ENCODE measurements at places on chromosomes 12 and 14. TPM values are rescaled to one million over a fixed set of nuclear protein-coding genes. Genes with fewer than 3 reads are reported as not detected.
A peak's percentile ranks its signal among the peaks of the same experiment; 100 is the strongest.

Gene SLC8A3
- total RNA-seq: 48.7 TPM

Gene FOXN4
- total RNA-seq: 0.16 TPM

Gene FSCB
- total RNA-seq: not detected

Gene CLEC14A
- total RNA-seq: 4.5 TPM

Gene LRRC10
- total RNA-seq: not detected

Gene METTL25
- 35.6 TPM for total RNA-seq

Gene PRPH
- not detected for total RNA-seq

Gene PRICKLE1
- total RNA-seq: 8.7 TPM

Gene CLEC9A
- total RNA-seq: not detected

DNA sequence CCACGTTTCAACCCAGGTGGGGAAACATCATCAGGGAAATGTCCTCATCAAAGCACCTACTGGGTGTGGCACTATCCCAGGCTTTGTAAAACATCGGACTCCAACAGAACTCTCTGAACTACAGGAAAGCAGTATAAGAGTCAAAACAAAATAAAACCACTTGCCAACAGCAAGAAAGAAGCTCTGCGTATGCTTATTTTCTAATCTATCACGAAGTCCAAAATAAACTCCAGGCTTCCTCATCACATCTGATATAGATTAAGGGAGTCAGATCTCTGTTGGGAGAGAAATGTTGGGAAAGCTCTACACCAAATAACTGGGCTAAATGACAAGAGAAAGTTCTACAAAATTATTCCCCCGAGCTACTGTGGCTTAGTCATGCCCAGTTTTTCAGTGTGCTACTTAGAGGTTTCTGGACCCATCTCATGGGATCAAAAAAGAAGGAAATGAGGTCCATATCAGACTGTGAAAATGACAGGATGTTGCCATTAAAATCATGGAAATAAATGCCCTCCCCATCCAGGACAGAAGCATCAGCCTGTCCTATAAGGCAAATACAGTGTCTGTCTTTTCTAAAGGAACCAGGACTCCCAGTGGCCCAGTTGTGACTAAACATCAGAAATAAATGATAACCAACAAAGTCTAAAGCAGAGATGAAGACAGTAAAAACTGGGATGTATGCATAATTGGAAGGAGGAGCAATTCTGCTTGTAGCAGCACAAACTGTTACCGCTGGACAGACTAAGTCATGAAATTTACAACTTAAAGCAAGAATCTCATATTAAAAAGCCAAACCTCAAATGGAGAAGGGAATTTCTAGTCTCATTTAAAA, 149.5 kb downstream of the STXBP6 start:
- no peak for DNase-seq

DNA sequence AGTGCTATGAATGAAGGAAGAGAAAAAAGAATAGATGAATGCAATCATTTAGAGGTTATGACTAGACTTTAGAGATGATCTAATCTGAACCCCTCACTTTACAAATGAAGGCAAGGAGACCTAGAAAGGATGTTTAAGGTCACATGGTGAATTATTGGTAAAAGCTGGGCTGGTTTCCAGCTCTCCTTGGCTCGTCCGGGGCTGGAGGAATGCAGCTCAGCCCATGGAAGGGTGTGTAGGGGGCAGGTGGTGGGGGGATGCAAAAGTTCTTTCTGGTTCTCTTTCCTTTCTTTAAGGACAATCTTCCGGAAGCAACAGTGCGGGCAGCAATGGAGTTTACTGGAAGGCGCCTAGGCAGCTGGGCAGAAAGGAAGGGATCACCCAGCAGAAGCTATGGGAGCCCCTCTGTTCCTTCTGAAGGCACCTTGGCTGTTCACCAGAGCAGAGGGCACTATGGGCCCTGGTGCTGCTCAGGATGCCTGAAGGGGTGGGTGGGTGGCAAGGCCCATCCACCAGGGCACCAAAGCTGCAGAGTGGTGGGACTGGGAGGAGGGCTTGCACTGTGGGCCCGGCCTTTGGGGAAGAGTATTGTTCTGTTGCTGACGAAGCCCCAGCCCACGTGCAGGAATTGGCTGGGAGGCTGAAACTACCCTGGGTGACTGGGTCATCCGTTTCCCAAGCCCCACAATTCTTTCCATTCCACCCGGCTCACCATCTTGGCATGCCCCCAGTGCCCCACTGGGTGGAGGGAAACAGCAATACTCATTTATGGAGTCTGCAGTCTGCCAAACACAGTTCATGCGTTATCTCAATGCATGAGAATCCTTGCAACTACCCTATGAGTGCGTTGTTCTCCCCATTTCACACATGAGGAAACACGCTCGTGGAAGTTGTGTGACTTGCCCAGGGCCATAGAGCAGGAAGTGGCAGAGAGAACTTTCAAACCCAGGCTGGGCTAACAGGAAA, 78.2 kb downstream of the IRF2BPL start:
- DNase-seq: no peak

DNA sequence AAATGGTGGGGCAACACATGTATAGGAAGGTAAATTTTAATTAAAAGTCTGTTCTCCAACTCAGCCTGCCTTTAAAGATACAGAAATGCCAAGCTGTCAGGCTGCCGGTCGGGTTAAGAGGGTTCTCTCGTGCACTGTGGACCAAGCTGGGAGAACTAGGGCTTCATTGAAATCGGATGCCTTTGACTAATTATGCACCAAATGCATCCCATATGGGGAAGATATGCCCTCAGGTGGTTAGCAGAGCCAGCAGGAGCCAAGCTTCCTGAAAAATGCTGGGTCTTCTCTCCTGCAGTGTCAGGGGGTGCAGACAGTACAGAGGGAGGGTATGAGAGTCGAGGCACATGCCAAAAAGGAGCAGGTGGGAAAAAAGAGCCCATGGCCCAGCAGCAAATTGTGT, 236.1 kb downstream of the CACNA1C start:
- DNase-seq: no peak

DNA sequence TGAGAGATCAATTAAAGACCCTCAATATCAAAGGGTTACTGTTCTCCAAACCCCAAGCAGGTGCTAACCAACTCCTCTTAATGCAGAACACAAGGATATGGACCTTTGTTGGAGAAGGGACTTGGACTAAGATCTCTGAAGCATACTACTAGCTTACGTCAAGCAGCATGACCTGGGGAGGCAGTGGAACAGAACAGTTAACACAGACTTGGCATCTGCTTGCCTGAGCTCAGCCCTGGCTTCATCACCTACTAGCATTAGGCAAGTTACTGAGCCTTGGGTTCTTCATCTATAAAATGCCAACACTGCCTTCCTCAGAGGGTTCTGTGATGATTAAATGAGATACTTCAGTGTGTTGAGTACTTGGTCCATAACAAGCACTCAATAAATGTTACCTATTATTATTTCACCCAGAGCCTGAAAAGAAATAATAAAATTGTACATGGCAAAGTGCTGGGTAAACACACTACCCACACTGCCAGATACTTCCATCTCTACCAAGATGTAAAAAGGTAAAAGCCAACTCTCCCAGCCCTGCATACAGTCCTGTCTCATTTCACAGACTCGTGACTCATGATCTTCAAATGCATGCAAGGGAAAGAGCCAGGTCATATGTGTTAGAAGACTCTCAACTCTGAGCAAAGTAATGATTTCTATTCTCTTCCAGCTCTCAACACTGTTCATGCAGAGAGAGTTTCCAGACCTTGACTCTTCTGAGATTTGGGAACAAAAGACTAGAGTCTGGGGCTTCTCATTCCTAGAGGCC, 39.7 kb downstream of the FMNL3 start:
- no peak for DNase-seq

DNA sequence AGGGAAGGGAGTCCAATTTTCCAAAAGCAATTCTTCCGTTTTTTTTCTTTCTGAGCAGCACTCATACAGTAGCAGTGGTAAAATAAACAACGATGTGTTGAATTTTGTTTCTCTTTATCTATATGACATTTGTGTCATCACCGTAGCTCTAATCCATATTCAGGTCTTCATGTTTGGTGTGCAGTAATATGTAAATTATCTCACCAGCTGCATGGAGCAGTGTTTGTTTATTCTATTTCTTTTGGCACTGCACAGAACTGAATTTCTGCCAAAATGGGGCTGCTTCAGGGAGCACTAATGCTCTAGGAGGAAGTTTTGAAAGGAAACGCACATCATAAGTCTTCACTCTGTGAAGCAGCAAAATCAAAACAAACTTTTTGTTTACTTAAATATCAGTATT, 130.0 kb upstream of the NPAS3 start:
- DNase-seq: no peak

GRCh38 chr14:29310757-29311156, 544.2 kb downstream of the FOXG1 start:
- DNase-seq: no peak

GRCh38 chr12:32692358-32692757, 13.3 kb downstream of the DNM1L start:
- no peak for DNase-seq

DNA sequence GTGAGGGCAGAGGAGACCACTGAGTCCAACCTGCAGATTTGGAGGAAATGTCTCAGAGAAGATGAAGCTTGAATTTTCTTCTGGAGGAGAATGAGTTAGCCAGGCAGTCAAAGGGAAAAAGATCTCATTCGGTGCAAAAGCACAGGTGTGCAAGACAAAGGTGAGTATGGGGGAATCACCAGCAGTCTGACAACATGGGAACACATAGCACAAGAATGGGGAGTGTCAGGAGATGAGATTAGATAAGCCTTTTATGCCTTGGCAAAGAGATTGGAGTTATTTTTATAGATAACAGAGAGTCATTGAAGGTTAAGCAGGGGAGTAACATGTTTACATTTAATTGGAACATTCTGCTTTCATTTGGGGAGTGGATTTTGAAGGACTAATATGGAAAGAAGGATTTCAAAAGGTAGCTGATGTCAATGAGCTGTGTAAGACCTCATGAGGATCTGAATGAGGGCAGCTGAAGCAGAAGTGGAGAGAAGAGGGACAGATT, 171.3 kb upstream of the NTF3 start:
- DNase-seq: no peak

DNA sequence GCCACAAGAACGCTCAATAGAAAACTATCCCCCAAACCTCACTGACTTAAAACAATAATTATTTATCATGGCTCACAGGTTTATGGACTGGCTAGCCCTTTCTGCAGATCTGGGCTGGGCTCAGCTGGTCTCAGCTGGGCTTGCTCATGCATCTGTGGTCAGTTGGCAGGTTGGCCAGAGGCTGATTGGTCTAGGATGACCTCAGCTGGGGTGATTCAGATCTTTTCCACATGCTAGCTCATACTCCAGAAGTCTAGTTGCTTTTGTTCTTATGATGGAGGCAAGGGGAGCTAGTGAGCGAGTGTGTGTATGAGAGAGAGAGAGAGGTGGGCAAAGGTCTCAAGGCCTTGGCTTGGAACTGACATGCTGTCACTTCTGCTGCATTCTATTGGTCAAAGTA, 181.2 kb upstream of the NRXN3 start:
- peak; percentile 80 for DNase-seq

DNA sequence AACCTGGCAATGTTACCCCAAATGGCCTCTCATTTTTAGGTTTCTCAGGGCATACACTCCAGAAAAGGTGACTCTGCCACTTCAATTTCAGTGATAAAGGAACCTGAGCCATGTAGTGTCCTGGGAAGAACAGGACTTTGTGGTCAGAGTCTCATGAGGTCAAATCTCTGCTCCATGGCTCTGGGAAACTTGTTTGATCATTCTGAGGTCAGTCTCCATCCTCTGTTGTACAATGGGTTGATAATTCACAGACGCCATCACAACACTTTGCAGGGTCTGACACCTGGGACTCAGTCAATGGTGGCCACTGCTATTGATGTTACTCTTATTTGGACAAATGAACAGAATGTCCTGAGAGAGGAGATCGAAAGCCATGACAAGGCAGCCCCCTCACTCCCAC, 31.1 kb upstream of the SMOC1 start:
- DNase-seq: no peak

DNA sequence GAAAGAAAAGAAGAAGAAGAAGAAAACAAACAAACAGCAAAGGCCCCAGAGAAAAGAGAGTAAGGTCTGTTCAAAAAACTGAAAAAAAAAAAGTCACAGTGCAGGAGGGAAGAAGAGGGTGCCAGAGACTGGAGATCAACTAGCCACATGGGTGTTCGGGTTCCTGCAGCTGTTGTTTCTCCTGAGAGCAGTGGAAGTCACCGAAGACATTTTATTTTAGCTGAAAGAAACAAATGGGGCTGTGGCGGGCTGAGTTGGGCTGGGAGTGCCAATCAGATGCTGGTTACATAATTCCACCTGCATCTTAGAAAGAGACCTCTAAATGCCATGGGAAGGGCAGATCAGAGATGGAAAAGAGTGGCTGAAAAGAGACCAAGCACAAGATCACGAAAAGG, 33.9 kb downstream of the ACTN1 start:
- DNase-seq: no peak

- no peak for DNase-seq
These were observed 769.3 kb upstream of the FLRT2 start for GRCh38 chr14:84760489-84761126.

DNA sequence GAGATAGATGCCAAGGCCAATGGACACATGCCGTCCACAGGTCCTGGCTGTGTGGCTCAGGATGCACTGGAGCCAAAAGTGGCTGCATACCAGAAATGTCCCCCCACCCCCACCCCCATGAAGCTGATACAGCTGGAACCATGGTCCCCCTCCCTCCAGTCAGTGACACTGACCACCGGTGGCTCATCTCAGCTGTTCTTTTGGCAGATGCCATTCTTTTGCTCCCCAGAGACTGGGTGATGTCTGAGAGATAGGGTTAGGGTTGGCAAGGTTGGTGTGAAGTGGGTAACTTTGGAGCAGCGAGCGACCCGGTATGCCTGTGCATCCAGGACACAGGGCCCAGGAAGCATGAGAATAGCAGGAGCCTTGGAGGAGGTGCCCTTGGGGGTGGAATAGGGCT, 285.6 kb downstream of the CACNA1C start:
- DNase-seq: no peak

DNA sequence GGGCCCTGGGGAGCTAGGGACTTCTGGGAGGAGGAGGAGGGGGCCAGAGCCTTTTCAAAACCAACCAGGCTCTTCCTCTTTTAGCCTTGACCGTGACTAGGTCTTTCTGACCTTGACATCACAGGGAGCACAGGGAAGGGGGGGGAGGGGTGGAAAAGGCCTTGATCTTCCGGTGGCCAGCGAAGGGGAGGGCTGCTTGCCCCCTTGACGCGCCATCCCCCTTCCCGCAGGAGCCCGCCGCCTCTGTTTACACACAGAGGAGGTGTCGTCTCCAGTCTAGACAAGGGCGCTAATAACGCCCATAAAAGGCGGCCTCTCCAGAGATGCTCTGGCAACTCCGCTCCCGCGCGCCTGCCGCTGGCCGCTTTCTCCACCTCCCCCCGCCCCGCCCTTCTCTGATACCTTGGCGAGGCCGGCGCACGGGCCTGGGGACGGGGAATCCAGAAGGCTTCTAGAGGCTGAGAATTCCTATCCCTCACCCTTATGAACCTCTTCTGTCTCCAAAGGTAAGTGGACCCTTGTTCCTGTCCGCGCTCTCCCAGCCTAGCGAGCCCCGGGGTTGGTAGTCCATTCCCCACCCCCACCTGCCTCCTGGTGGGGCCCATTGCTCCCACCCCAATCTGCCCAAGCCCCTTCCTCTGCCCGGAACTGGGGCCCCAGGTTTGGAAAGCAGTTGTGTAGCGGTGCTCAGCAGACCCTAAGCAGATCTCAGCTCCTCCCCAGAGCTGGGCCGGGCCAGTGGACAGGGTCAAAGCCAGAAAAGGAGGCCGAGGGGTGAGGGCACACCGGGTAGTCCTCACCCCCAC, 4.9 kb upstream of the HOXC12 start:
- DNase-seq: no peak
